ENCODE measurements at places on chromosomes 1 and 21.

DNA sequence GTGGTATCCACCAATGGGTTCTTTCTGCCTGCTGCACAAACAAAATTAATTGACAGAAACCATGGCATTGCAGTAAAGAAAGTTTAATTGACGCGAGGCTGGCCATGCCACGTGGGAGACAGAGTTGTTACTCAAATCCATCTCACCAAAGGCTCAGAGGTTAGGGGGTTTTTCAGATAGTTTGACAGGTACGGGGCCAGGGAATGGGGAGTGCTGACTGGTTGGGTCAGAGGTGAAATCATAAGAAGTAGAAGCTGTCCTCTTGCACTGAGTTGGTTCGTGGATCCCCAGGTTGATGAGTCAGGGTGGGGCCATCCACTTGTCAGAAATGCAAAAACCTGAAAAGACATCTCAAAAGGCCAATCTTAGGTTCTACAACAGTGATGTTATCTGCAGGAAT, 941 bp upstream of the TBCE start:
- DNase-seq = no peak

GRCh38 chr1:119735217-119735616, 23.5 kb downstream of the PHGDH start:
- peak; percentile 73 for DNase-seq

DNA sequence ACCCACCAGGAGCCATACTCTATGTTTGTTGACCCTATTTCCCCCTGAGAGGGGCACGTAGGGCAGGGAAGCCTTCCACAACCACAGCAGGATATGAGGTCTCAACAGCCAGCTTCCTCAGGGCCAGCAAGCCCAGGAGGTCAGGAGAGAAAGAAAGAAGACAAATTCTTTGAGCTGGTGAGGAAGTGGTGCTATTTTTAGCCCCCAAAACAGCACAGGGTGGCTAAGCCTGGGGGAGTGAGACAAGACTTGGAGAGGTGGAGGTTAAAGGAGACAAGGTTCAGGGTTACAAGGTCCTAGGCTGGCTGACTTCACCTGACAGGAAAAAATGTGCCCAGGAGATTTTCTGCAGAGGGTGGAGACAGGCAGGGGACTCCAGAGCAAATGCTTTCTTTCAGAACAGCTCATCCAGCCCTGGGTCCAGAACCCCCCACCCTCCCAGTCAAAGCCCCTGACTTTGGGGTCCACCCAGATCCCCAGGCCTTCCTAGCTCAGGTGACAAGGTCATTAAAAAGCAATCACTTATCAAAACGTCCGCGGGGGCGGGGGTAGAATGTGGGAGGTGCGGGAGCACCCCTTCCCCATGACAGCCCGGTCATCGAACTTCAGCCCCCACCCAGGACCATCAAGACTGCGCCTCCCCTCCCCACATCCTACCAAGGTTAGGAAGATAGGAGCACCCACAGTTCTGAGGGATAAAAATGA, 1.3 kb downstream of the SV2A start:
- DNase-seq = no peak

GRCh38 chr1:217482356-217483102, 148.4 kb downstream of the GPATCH2 start:
- no peak for DNase-seq
